ENCODE measurements at places on chromosomes 7 and 10.

- DNase-seq = no peak
These were observed 132.8 kb downstream of the SUGCT start for GRCh38 chr7:40267583-40267982.

- no peak for DNase-seq
These were observed 152.4 kb downstream of the ACTR3B start for GRCh38 chr7:152911922-152912321.

DNA sequence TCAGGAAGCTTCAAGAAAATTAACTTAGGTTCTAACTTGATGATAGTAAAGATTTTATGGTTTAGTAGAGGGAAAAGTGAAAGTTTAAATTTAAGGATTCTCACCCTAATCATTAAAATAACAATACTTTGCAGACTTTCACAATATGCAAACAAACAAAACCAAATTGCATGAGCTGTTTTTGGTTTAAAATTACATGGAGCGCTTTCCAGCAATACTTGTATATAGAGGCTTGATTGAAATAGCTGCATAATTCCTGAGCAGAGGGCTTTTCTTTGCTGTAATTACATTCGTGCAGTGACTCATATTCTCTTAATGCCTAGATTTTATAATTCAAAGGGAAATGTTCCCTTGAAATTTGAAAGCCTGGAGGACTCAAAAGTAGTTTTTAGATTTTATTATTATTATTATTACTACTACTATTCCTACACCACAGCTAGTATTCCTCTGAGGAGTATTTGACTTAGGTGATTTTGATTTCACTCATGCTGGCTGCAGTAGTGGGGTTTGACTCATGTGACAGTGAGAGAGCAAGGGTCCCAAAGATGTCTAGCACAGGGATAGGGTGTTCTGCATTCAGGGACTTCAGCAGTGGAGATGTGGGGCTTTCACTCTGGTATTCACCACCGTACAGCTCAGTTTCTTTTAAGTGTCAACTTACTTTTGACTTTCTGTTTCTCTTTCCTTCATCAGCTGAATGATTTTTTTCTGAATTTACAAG lies 138.1 kb downstream of the ADAM22 start:
- no peak for DNase-seq

- DNase-seq = no peak
These were observed 59.7 kb upstream of the ADRA2A start for GRCh38 chr10:111017098-111017497.

DNA sequence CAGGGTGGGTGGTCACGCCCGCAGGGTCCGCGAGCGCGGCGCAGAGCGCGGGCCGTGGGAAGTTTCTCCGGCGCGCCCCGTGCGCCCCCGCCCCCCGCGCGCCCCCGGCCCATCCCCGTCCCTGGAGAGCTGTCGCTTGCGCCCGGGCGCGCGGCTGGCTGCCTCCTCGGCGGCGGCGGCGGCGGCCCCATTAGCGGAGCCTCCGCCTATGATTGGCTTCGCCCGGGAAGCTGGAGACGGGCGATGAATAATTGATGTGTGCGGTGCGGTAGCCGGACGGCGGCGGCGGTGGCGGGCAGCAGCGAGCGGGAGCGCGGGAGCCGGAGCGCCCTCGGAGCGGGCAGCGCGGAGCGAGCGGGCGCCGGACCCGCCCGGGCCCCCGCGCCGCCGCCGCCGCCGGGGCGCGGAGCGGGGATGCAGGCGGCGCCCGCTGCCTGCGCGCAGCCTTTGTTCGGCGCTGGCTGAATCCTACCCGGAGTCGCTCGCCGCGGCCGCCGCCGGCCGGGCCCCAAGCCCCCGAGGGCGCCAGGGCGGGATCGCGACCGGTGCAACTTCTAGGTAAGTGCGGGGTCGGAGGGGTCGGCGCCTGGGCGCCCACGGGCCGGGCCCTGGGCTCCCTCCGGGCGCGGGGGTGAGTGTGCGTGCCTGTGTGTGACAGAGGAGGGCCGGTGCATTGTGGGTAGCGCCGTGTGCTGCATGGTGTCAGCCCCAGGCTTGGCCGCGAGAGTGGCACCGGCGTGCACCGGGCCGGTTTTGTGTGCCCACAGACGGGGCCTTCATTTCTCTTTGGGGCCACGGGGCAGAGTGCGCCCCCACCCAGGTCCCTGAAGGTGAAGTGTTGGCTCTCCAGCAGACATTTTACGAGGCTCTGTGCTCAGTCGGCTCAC lies 103.8 kb upstream of the PPIF start:
- DNase-seq = peak; percentile 46

GRCh38 chr7:157751951-157752673 lies 415.3 kb downstream of the DNAJB6 start:
- no peak for DNase-seq

DNA sequence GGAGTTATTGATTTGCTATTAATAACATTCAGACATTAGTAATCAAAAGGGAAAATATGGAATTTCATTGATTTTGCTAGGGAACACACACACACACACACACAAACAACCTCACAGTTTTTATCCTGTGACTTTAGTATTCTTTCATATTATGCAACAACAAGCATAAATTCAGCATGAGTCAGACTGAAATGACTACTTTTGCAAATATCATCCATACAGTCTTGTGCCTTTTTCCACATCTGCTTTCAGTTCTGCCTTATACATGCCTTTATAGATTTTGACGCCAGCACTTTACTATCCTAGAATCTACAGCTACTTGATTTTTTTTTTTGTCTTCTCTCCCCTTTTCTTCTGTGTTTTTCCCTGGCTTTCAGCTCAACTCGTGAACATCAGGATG lies 975.8 kb upstream of the LRRTM3 start:
- no peak for DNase-seq

DNA sequence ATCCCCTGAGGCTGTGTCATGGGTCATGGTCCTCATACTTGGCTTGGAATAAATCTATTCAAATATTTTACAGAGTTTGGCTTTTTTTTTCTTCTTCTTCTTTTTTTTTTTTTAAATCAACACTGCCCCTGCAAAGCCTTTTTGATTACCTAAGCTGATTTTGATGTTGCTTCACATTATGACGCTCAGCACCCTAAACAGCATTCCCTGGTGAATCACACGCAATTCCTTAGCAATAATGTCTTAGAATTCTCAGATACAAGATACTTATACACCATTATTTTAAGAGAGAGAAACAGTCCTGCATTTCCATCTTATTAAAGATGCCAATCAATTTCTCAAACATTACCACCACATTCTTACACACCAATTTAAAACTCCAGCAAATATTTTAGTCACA lies 323.7 kb upstream of the IGFBP3 start:
- DNase-seq = no peak

DNA sequence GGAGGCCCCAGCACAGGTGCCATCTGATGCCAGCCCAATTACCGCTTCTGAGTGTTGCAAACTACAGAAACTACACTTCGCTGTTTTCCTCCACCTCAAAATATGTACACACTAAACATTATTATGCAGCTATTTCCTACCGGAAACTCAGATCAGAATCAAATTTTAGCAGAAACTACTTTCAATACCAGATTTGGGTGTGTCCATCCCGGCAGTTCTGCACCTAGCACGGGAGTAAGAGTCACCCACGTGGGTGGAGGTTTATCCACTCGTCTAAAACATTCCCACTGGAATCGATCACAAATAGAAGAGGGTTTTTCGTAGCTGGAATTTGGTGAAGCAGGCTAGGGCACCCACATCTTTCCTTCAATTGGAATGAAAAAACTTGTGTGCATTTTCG lies 214.4 kb upstream of the PRKCQ start:
- no peak for DNase-seq

- DNase-seq = no peak
These were observed 9.4 kb upstream of the ANKRD1 start for GRCh38 chr10:90930070-90930837.

GRCh38 chr7:44438816-44439215 lies 51.6 kb downstream of the NUDCD3 start:
- DNase-seq = no peak

DNA sequence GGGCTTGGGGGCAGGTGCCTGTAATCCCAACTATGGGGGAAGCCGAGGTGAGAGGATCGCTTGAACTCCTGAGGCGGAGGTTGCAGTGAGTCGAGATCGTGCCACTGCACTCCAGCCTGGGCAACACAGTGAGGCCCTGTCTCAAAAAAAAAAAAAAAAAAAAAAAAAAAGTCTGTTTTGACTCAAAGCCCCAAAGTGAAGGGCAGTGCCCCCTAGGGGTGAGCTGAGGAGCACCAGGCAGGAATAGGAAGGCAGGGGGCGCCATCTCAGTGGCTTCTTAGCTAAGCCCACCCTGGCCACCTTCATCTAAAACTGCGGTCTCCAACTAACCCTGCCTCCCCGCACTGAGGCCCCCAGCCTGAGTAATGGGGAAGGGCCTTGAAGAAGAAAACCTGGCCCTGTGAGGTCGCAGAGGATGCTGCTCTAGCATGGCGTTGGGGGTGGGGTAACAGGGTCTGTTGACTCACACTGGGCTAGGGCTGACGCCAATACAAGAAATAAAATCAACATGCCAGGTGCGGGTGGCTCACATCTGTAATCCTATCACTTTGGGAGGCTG lies 9.8 kb downstream of the PODXL start:
- DNase-seq = no peak

DNA sequence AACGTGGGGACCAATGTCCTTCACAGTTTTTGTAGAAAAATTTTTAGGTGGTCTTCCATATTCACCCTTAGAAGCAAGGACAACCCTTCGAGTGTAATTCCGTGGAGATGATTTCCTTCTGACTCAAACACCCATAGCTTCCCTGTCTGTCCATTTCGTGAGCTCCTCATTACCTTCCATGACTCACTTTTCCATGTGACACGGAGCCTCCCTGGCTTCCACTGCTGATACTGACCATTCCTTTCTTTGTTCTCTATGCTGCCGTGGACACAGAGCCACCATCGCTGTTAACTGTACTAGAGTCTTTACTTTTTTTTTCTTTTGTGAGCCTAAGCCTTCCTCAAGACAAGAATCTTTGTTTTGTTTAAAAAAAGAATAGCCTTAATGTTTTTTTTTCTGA lies 12.5 kb upstream of the ARMS2 start:
- DNase-seq = no peak

- DNase-seq = no peak
These were observed 28.9 kb downstream of the UNC5B start for GRCh38 chr10:71241114-71241829.

- no peak for DNase-seq
These were observed 1.2 kb downstream of the CACUL1 start for GRCh38 chr10:118753331-118754228.

DNA sequence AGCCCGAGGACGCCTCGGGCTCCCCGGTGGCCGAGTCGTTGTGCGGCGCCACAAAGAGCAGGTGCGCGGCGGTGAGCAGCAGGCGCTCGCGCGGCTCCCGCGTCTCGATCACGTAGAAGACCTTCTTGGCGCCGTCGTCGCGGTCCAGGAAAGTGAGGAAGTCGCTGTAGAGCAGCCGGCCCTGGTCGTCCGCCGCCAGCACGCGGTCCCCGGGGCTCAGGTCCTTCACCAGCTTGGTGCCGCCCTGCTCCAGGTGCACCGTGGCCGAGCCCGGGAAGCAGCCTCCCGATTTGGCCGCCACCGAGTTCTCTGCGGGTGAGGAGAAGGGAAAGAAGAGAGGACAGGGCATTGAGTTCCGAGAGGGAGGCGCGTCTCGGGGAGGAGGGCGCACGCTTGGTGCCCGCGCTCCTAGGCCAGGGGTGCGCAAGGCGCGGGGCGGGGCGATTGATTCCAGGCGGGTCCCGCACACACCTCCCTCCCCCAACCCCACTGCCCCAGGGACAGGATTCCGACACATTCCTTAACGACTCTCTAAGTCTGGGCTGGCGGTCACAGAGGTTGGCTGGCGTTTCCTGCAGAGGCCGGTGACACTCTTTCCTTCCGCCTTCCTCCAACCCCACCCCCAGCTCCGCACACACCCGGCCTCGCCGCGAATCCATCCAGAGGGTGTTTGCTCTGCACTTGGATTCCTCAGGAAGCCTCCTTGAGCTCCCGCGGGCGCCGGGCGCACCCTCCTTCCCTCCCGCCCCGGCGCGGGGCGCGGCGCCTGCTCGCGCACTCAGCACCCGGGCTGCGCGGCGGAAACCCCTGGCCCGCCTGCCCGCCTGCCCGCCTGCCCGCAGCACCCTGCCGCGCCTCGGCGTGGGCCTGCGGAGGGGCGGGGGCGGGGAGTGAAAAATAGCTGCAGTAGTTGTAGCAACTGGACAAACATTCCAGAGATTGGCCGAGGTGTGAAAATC lies 8.6 kb downstream of the SHH start:
- DNase-seq = peak; percentile 46

DNA sequence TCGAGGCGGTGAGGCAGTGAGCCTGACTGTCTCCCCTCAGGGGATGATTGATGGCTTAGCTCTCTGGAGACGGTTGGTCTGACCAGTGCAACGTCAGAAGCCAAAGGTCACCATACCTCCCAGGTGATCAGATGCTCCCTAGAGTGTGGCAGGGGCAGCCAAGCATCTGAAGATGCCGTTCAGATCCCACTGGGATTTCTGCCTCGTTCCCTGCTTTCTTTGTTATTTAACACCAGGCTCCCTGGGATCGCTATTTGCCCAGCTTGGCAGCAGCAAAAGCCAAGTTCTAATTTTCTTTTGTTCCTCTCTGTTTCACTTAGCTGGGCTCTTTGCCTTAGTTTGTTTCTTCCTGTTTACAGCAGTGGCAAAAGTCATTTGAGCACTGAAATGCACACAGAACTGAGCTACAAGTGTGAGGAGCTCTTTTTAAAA lies 53.5 kb upstream of the SVIL start:
- DNase-seq = no peak

GRCh38 chr7:99679032-99679399 lies 780 bp downstream of the CYP3A5 start:
- DNase-seq = no peak

DNA sequence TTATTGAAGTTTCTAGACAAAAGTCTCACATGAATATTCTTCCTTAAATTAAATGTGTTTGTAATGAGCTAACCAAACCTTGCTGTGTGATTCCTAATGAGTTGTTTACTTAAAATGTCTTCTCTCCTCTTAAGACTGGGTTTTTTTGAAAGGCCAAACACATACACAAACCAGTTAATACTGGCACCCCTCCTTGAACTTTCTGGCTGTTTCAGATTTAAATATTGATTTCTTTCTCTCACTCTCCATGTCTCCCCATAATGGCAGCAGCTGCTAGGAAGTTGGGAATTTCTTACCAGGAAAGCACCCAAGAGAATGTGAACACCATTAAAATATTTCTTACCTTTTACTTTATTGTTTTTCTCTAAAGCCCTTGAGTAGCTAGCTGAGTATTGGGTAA lies 11.4 kb upstream of the PTN start:
- no peak for DNase-seq

All from NCI-H526 (cell line).